ENCODE measurements at places on chromosomes 12 and 14.

DNA sequence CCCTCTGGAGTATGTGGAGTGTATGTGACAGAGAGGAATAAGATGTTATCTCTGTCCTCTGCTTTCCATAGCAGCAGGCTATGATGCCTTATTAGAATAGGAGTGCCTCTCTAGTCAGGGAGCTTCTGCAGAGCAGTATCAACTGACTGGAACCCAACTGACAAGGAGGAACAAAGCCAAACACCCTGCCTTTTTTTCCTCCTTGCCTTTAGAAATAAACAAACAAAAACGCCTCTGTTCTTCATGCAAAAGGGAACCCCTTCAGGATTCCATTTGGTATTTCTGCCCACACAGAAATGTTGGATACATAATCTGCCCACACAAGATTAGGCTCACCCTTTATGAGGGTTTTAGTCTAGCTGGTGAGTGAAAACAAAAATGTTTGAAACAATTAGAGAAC is 50.3 kb downstream of the VRK1 start:
- no peak for DNase-seq

- DNase-seq = no peak
Observed at GRCh38 chr14:105939810-105940508, 413.6 kb downstream of the TMEM121 start.

GRCh38 chr12:44848703-44849085 is 27.4 kb downstream of the NELL2 start:
- DNase-seq = no peak

- no peak for DNase-seq
Observed at GRCh38 chr12:123148223-123148622, 2.7 kb downstream of the PITPNM2 start.

- no peak for DNase-seq
Observed at GRCh38 chr12:123928274-123928865, 44.3 kb downstream of the CCDC92 start.

DNA sequence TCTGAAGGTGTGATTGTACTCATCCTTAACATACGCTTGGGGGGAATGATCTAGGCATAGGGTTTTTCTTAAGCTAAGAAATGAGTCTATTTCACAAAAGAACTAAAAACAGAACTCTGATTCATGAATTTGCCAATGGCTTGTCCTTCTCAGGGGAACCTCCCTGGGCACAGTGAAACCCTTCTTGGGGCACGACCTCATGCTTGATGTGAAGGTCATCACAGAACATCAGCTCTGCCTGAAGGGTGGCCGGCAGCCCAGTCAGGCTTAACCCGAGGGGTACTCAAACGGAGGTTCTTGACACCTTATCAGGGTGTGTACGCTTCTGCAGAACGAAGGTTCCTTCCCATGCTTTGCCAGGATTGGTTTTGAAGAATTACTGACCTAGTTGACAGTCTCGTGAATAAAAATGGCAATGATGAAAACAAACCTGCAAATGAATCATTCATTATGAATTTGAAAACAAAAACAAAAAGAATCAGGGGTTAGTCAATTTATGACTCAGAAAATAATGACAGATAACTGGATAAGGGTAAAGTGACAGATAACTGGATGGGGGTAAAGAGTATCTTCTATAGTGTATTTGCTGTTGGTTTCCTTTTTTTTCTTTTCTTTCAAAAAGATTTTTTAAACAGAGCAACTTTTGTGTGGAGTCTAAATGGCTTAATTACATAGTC is 86.4 kb downstream of the GALNT8 start:
- no peak for DNase-seq

GRCh38 chr12:132601171-132601883 is 9.1 kb downstream of the LRCOL1 start:
- DNase-seq = no peak

DNA sequence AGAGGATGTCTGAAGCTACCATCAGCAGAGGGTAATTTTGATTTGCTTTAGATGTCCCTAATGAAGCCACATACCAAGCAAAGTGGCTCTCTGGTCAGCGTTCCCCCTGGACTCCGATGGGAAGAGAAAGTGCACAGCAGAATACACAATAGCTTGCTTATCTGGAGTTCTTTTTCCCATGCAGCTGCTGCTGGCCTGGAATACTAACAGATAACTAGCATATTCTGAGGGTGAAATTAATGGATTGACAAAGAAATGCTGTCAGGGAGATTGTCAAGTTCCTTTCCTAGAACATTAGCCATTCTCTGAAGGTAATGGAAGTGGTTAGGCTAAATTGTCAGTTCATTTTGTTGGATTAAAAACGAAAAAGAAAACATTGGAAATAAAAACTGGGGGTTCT is 391.3 kb downstream of the FLRT2 start:
- no peak for DNase-seq

DNA sequence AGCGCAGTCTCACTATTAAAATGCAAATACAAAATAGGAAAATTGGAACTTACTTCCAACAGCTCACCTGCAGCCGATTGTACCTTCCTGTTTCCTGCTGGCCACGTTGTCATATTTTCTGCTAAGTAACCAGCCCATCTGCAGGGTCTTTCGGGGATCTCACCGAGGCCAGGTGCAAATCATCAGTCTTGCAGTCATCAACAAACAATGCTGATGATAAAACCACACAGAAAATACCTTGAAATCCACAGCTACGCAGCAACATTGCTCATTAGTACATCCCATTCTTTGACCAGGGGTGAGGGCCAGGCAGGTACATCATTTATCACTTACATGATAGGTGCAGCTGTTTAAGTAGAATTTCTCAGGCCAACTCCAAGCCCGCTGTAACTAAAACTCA is 406.9 kb downstream of the TMEM121 start:
- DNase-seq = no peak

DNA sequence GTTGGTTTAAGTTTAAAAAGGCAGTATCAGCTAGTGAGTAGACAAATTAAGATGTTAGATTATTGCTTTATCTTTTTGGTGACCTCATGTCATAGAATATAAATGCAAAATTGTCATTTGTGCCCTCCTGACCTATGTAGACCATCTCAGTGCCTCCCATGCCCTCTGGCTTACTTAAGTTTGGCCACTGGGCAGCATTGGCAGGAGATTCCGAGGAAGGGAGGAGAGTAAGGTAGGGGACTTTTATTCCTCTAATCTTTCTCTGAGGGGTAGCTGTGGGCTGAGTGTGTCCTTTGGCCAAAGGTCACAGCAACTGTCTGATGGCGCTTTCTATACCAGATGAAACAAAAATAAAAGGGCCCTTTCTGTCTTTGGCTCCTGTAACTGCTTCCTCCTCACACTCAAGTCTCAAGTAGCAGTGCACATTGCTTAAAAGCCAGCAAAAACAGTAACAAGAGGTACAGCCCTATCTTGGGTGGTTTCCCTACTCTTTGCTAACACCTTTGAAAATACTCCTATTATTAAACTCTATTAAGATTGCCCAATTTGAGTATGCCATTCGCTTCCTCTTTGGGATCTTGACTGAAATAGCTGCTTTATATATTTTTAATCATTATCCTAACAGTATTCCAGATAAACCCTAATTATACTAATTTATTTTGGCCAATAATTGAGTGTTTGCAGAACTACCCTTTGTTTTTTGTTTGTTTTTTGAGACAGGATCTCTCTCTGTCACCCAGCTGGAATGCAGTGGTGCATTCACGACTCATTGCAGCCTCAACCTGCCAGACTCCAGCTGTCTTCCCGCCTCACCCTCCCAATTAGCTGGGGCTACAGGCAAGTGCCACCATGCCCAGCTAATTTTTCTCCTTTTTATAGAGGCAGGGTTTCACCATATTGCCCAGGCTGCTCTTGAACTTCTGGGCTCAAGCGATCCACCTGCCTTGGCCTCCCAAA is 56.5 kb upstream of the KCNH3 start:
- DNase-seq = no peak

GRCh38 chr12:124130691-124131591 is 157.9 kb downstream of the ZNF664 start:
- DNase-seq = no peak

DNA sequence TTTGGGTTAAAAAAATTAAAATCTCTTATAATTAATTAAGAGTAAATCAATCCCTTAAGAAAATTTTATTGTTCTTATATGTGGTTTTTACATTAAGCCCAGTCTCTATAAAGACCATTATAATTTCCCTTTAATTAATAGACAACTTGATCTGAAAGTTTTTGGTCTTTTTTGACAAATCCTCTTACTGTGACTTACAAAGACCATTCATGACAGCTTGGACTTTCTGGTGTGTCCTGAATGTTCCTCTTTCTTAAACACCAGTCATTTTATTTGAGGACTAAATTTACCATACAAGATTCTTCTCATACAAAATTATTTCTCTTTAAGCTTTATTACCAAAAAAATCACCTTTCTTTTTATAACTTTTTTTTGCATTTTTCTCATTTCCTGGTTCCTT is 368.3 kb downstream of the ADGRD1 start:
- no peak for DNase-seq

DNA sequence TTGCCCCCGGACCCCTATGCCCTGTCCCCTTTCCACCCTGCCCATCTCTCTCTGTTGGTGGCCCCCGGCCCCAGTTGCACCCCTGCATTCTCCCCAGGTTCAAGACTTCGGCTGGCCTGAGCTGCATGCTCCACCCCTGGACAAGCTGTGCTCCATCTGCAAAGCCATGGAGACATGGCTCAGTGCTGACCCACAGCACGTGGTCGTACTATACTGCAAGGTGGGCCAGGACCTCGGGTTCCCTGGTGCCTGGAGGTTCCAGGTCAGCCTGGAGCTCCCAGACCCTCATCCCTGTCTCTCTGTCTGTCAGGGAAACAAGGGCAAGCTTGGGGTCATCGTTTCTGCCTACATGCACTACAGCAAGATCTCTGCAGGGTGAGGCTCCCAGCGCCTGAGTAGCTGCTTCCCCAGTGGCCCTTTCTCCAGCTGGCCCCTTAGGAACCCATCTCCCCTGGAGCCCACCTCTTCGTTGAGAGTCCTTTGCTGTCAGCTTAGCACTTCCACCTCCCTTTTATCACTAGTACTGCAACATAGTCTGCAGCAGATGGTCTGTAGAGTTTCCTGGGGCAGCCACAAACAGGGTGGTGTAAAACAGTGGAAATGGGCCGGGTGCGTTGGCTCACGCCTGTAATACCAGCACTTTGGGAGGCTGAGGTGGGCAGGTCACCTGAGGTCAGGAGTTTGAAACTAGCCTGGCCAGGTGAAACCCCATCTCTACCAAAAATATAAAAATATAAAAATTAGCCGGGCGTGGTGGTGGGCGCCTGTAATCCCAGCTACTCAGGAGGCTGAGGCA is 5.8 kb downstream of the TNS2 start:
- DNase-seq = no peak

GRCh38 chr12:52976574-52977071 is 27.7 kb downstream of the KRT18 start:
- no peak for DNase-seq

GRCh38 chr12:12683725-12684124 is 12.3 kb downstream of the GPR19 start:
- no peak for DNase-seq

GRCh38 chr14:51564460-51564859 is 87.2 kb upstream of the FRMD6 start:
- DNase-seq = no peak

- DNase-seq = no peak
Observed at GRCh38 chr12:7017870-7018349, 366 bp downstream of the LPCAT3 start.
